ENCODE measurements at places on chromosomes 2 and 18.

DNA sequence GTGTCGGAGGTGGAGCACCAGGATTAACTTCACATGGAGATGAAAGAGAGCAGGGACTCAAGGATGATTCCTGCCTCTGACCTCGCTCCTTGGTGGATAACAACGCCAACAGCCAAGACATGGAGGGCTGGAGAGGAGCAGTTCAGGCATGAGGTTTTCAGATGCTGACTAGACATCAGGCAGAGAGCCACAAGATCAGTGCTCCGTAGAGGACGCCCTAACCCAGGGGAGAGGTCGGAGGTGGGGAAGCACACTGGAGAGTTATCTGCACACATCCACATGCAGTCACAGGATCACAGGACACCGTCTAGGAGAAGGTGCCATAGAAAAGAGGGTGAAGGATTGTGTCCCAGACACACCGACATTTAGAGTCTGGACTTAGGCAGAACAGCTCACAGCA lies 344.3 kb downstream of the EIPR1 start:
- no peak for DNase-seq

- DNase-seq, result no peak
Measured at GRCh38 chr18:23065234-23065806, 70.0 kb upstream of the CABLES1 start.

DNA sequence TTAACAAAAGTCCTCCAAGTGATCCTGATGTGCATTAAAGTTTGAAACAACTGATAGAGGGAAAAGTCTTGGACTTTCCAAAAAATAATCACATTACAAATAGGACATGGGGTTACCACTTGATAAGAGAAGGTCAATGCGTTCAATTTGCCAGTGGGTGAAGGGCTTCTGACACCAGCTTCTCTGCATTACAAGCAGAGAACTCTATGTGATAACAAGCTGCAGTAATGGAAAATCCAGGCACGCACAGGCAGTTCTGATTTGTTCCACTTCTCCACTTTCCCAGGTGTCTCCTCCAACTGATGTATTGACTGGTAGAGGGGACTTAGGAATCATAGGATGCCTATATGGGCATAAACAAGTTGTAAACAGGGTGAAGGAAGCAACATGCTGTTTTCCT lies 234.0 kb upstream of the MGAT5 start:
- DNase-seq, result no peak

GRCh38 chr2:119292226-119292625 lies 68.6 kb downstream of the STEAP3 start:
- no peak for DNase-seq

- DNase-seq, result peak; percentile 37
Measured at GRCh38 chr18:58669731-58670378, 1.4 kb upstream of the MALT1 start.

DNA sequence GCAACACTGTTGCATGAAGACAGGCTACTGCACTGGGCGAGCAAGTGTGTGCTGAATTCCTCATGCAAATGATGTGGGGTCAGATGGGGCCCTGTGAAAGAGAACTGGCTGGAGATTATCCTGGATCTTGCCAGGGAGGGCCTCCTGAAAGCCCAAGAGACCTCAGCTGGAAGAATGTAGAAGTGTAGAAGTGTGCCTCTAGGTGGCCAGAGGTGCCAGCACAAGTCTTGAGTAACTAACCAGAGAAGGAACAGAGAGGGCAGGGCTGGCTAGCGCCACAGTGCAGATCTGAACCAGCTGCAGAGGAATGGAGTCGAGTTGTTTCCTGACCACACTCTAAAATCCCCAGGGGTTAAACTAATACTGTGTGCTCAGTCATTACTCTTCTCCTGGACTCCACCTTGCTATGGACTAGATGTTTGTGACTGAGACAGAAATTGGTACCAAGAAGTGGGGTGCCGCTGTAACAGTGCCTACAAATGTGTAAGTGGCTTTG lies 399.3 kb downstream of the LRATD1 start:
- DNase-seq, result no peak

DNA sequence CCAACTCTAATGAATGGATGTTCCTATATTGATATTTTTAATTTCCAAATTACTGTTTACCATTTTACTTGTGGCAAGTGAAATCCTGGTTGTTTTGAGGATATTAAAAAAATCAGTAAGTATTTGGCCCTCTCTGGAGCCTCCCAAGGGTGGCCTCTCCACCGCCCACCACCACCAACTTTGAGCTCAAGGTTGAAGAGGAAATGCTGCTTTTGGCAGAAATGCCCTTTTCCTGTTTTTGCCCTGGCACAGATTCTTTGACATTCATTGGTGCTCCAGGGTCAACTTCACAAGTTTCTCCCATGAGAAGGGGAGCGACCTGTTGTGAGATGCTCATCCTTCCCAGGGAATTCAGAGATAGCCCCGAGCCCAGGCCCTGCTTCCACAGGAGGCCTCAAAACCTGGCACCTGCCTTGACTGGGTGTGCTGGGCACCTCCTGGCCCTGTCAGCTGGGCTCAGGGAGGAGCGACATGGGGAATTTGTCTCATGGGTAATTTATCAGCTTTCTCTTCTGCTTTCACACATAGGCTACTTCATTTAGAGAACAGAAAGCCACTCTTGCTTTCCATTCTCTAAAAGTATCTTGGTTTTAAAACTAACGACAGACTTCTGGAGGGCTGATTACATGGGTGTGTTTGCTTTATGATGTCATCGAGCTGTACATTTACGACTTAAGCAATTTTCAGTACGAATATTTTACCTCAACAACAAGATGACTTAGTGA lies 6.9 kb downstream of the CD8A start:
- no peak for DNase-seq

DNA sequence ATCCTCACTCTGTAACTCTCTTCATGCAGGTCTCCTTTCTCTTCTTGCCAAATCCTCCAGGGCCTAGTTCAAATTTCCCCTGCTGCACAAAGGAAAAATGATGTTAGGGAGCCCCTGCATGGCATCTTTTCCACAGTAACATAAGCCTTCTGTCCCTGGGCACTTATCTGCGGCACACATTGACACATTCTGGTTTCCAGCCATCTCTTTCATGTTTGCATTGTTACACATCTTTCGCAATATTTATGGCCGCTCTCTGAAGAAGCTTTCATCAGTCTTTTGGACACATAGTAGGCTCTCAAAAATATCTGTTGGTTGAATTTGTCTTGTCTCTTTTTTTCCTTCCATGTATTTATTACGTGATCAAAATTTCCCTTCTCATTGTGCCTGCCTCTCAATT lies 1806.1 kb upstream of the PIK3C3 start:
- DNase-seq, result no peak

- peak; percentile 93 for DNase-seq
Measured at GRCh38 chr2:224146356-224147160, 107.5 kb upstream of the SERPINE2 start.

- DNase-seq, result no peak
Measured at GRCh38 chr2:141767051-141767450, 363.8 kb downstream of the LRP1B start.

DNA sequence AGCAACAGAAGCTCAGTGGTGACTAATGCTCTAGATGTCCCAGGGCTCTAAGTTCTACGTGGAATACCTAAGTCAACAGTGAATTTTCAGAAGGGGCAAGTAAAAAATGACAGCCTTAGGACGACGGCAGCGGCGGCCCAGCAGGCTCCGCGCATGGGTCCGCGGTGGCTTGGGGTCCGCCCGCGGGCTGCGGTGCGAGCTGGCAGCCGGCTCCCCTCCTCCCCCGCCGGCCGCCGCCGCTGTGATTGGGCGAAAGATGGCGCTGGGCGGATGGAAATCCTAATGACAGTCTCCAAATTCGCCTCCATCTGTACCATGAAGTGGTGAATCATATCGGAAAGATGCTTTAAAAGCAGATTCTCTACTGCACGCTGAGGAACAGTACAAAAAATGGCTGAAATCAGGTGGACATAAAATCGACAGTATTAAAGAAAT lies 74.7 kb downstream of the HNRNPLL start:
- peak; percentile 21 for DNase-seq

- no peak for DNase-seq
Measured at GRCh38 chr2:231223458-231223976, 25.1 kb downstream of the ARMC9 start.

DNA sequence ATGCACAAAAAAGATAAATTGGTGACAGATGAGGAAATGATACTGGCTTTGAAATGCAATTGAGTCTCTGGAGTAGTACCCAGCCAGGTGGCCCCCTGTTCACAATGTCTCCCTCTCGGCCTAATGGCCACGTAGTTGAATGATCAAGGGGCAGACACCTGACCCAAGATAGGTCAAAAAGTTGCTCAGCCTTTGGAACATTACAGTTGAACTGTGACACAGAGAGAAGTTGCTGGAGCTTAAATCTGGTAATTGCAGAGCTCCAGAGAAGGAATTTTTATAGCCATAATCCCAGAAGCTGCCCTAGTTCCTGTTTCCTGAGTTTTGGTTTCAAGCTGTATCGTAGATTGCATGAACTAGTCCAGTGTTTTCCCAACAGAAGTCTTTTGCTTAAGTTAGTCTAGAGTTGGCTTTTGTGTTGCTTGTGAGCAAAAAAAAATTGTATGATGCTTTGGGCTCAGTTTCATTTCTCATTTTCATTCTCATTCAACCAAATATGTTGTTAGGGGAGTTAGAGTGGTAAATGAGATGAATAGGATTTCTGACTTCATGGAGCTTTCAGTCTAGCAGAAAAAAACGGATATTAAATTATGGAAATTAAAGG lies 117.9 kb downstream of the CSRNP3 start:
- DNase-seq, result no peak

- no peak for DNase-seq
Measured at GRCh38 chr2:46241344-46241743, 55.9 kb upstream of the EPAS1 start.

- no peak for DNase-seq
Measured at GRCh38 chr2:3386448-3386958, 7.0 kb downstream of the TRAPPC12 start.

DNA sequence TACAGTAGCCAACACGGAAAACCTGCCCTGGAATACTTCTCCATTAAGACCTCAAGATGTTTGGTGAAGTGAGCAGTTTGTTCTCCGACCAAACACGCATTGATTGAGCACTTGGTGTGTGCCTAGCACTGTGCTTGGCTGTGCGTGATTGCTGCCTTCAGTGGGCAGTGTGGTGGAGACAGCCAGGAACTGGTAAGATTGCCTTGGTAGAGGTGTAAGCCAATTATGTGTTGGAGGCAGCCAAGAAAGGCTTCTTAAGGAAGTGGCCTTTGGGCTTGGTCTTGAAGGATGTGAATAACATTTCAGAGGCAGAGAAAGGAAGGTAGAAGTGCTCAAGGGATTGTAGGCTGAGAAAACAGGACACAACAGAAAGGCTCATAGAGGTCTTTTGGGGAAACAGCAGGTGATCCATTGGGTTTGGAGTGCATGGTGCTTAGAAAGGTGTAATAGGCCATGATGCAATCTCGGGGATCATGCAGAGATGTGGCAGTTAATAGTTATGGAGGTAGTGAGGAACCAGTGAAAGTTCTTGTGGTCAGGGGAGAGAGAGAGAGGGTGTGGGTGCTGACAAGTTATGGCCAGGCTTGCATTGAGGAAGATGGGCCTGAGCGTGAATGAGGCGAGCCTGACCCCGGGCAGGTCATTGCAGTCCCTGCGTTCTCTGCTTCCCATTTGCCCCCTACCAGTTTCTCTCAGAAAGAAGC lies 6.3 kb downstream of the B3GNT2 start:
- no peak for DNase-seq

DNA sequence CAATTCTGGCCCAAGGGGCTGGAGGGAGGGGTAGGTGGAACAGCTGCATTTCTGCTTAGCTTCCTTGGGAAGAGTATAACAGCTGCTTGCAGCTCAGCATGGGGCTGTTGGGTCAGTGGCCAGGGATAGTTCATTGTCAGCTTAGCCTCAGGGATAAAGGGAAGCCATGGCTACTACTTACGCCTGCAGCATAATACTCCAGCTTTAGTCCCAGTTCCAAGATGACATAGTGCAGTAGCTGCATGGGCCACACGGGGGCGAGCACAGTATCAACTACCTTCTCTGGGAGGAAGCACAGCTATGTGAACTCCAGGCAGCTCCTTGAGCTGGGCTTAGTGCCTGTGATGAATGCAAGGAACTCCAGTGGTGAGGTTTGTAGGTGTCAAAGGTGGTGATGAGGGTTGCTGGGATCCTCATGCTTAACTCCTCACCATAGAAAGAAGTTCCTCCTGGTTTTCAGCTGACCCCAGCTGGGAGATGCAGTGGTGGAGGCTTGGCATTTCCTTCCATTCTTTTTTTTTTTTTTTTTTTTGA lies 35.4 kb upstream of the RHOB start:
- DNase-seq, result peak; percentile 78

GRCh38 chr2:25454824-25455611 lies 113.3 kb upstream of the DNMT3A start:
- DNase-seq, result no peak

GRCh38 chr2:200850512-200851256 lies 13.8 kb downstream of the CLK1 start:
- DNase-seq, result no peak

- DNase-seq, result peak; percentile 82
Measured at GRCh38 chr2:176637486-176638166, 368.4 kb downstream of the MTX2 start.

DNA sequence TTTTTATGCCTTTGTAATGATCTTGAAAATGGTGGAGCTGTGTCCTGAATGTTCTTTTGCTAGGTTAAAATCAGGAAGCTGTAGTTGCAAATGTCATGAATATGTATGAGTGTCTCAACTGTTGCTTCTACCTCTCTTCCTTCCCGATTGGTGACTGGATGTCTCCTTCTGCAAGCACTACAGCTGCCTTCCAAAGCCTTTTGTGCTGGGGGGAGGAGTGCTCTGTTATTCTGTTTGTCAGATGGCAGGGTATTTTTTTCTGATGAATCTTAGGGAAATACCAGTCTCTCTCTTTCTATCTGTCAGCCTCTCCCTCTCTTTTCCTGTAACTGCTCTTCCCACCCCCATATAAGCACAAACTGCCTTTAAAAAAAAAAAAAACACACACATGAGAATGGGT lies 1396.3 kb upstream of the CELF4 start:
- DNase-seq, result no peak

GRCh38 chr2:95232232-95232631 lies 24.9 kb downstream of the ZNF892 start:
- DNase-seq, result no peak

DNA sequence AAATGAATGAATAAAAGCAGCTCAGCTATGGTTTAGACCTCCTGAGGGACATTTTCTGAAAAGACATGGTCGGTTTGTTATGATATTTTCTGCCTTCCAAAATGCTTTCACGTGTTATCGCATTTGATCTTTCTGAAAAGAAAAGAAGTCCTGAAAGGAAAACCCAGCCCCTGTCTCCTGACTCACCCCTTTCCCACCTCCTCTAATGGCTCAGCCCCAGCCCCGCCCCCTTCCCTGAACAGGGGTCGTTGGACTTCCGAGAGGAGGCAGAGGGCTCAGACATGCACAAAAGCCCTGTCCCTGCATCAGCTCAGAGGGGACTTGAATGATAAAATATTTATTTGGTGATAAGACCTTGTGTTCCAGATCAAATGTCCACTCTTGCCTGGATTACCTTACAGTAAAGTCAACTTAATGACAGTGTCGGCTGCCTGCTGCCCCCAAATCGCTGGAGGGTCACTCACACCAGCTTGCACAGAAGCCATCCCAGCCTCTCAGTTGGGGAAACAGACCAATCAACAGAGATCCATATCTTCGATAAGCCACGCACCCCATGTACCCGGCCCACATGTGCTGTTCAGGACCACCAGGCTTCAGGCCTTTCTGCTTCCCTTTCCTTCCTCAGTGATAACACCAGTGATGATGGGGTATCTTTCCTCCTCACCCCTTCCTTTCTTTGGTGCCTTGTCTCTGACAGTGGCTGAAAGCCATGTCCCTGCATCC lies 69.6 kb downstream of the CLHC1 start:
- no peak for DNase-seq

- DNase-seq, result no peak
Measured at GRCh38 chr18:47932603-47933002, 2.1 kb upstream of the SMAD2 start.

GRCh38 chr18:62073461-62074281 lies 113.2 kb downstream of the PIGN start:
- DNase-seq, result no peak

Data from lung microvascular endothelial cell (primary cell).